Posterior cingulate gyrus (tissue), 11 donors: ENCODE measurements at places on chromosomes 7 and 10.
A peak's percentile ranks its signal among the peaks of the same experiment; 100 is the strongest.

DNA sequence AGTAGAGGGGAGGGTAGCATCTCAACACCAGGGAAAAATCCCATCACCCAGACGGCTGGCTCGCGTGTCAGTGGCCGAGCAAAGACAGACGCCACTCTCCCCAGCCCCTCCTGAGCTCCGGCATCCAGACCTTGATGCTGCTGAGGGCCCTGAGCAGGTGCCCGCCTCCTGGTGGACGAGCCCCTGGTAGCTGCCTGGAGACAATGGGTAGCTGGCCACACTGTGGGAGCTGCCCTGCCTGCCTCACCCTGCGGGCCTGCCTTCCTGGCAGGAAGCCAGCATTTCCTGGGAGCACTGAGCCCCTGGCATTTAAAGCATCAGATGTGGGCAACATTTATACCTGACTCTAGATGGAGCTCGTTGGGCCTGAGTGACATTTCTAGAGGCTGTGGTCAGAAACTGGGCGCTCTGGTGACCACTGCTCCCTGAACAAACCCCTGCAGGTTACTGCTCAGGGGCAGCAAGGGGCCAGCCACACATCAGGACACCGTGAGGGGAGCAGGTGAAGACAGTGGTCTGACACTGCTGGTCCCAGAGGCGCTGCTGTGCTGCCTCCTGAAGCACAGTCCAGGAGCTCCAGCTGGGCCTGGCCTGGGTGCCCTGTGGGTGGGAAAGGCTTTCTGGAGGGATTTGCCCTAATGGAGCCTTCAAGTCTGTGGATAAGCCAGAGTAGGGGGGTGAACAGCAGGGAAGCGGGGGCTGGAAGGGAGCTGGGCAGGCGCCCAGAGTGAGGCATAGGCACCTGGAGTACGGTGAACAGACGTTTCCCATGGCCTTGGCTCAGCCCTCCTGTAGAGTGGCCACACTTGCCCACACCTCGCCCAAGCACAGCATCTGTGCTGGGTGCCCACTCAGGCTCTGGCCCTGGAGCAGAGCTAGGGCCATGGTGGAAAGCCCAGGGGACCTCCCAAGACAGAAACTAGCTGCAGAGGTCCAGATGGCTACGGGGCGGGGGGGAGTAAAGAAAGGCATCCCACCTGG is 138.7 kb downstream of the MAPK8 start:
- no peak for DNase-seq

DNA sequence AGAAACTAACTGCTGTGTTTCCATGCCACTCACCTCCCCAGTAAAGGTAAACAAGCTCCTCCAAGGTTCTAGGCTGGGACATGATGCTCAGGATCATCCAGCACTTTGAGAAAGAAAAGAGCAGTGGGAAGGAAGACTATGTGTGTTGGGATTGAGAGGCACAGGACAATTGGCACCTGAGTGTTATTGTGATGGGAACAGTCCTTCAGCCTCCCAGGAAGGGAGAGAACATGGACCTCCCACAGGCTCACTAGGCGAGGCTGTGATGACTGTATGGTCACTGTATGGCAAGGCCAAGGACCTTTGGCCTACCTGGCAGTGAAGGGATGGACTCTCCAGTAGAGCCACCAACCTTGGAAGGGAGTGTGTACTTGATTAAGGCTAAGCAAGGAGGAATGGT is 123.2 kb upstream of the UNC5B start:
- no peak for DNase-seq

GRCh38 chr10:83927166-83927565 is 212.1 kb upstream of the GHITM start:
- no peak for DNase-seq

GRCh38 chr10:72088889-72089575 is 681 bp upstream of the SPOCK2 start:
- no peak for DNase-seq

DNA sequence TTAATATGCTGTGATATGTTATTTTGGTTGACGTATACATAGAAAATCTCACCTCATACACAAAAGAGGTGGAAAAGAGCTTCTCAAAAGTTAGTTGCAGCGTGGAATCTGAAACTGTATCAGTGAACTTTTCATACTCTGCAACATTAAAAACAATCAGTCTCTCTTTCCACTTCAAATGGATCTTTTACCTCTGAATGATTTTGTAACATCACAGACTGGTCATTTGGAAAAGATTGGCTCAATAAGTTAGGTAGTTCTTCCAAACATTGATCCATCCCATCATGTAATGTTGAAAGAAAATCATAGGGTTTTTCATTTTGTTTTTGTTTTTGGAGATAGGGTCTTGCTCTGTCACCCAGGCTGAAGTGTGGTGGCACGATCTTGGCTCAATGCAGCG is 131.1 kb downstream of the AHR start:
- no peak for DNase-seq

DNA sequence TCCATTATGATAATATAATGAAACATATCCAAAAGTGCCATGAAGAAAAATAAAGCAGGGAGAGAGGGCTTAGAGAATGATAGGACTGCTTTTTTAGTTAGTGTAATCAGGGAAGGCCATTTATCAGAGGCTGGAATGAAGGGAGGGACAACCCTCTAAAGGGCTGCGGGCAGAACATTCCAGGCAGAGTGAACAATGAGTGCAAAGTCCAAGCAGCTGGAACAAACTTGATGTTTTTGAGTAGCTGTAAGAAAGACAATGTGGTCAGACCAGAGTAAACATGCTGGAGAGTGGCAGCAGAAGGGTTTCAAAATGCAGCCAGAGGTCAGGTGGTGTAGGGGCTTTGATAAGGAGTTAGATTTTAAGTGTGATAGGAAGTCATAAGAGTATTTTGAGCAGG is 65.6 kb upstream of the CCDC6 start:
- DNase-seq, result no peak

DNA sequence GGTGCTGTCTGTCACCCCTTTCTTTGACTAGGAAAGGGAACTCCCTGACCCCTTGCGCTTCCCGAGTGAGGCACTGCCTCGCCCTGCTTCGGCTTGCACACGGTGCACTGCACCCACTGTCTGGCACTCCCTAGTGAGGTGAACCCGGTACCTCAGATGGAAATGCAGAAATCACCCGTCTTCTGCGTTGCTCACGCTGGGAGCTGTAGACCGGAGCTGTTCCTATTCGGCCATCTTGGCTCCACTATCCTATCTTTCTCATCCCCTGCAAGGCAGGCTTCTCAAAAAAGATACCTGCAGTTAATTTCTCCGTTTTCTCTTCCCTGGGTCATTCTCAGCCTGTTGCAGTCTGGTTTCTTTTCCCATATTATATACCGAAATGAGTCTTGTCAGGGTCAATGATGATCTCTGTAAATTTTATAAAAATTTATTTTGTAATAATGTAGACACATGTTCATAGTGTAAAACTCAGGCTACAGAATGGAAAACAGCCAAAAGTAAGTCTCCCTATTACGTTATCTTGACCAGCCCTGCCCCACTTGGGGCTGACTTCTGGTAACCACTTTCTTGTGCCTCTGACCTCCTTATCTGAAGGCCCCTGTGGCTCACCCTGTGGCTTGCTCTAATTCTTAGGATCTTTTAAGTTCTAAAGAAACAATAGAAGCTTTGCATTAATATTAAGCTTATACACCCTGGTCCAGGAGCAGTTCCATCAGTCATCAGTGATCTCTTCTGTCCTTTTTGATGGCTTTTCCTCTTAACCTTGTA is 20.7 kb downstream of the BLVRA start:
- DNase-seq, result no peak

- DNase-seq, result peak; percentile 97
These were observed 83.8 kb downstream of the BMS1 start for GRCh38 chr10:42866115-42866995.

- no peak for DNase-seq
These were observed 18.2 kb downstream of the ADCY1 start for GRCh38 chr7:45592230-45592991.

DNA sequence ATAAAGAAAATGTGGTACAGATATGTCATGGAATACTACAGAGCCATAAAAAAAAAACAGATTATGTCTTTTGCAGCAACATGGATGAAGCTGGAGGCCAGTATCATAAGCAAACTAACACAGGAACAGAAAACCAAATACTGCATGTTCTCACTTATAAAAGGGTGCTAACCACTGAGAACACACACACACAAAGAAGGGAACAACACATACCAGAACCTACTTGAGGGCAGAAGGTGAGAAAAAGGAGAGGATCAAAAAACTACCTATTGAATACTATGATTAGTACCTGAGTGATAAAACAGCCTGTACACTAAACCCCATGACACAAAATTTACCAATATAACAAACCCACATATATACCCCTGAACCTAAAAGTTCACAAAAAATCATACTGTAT is 144.6 kb downstream of the TPK1 start:
- no peak for DNase-seq

DNA sequence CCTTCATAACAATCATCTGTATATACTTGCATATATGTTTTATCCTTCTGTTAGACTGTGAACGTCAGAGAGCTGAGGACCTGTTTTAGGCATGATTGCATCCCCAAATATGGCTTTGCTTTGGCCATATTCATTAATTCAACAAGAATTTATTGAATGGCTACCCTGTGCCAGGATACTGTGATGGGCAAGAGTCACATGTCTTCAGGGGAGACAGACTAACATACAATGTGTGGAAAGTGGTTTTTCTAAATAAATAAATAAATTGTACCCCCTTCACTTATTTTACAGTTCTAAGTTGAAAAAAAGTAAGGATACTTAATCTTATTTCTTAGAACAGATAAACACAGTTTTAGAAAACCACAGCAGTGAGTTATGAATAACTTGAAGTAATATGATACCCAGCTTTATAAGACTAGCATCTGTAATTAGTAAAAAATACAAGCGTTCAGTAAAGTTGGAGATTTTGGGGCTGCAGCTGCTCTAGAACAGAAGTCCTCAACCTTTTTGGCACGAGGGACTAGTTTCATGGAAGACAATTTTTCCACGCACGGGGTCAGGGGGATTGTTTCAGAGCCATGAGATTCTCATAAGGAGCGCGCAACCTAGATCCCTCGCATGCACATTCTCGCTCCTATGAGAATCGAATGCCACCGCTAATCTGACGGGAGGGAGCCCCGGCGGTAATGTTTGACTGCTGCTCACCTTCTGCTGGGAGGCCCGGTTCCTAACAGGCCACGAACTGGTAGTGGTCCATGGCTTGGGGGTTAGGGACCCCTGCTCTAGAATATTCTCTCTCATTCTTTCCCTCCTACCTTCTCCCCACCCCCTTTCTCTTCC is 89.4 kb upstream of the MTPN start:
- DNase-seq, result no peak

- no peak for DNase-seq
These were observed 144.2 kb downstream of the BMS1 start for GRCh38 chr10:42926843-42927242.

DNA sequence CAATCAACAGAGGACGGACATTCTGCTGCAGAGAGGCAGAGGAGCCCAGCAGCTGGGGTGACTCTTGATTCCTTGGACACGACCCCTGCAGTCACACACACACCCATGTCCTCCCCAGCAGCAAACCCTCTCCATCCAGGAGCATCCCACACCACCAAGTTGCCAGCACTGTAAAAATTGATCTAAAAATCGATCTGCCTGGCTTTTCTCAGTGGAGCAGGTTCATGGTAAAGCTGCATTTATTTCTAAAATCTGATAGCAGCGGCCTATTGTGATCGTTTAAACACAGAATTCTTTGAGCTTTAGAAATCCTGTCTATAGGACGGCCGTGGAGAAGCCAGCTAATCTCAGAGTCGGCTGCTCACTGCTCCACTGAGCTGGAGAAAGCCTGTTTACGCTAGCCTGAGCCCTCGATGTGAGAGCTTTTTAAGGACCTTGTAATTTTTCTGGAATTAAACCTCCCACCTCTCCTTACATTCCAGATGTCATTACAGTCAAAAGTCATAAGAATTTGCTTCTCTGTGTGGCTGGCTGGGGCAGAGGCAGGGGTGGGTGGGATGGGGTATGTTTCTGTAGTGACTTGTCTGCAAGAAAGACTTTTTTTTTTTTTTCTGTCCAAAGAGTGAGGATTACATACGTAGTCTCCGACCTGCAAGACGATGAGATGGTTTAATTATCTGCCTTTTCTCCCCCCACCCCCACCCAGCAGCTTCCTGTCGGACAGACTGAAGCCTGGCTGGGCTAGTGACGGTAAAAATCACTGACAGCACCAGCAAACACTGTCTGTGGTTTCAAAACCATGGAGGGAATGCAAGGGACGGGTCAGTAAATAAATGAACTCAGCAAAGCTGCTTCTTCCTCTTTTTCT is 31.6 kb downstream of the TRIM8 start:
- no peak for DNase-seq

GRCh38 chr7:1576521-1577253 is 6.9 kb upstream of the PSMG3 start:
- no peak for DNase-seq
